ENCODE measurements at places on chromosomes 11 and 22.

DNA sequence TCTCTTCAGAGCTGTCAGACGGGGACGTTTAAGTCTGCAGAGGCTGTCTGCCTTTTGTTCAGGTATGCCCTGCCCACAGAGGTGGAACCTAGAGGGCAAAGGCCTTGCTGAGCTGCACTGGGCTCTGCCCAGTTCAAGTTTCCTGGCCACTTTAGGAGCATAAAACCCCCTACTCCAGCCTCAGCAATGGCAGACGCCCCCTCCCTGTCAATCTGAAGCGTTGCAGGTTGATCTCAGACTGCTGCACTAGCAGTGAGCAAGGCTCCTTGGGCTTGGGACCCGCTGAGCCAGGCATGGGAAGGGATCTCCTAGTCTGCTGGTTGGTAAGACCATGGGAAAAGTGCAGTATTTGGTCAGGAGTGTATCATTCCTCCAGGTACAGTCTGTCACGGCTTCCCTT is 66.6 kb upstream of the TP53I11 start:
- no peak for DNase-seq

GRCh38 chr22:50691521-50691920 is 18.9 kb downstream of the SHANK3 start:
- no peak for DNase-seq

- DNase-seq = no peak
These were observed 13.9 kb upstream of the TH start for GRCh38 chr11:2185324-2186085.

DNA sequence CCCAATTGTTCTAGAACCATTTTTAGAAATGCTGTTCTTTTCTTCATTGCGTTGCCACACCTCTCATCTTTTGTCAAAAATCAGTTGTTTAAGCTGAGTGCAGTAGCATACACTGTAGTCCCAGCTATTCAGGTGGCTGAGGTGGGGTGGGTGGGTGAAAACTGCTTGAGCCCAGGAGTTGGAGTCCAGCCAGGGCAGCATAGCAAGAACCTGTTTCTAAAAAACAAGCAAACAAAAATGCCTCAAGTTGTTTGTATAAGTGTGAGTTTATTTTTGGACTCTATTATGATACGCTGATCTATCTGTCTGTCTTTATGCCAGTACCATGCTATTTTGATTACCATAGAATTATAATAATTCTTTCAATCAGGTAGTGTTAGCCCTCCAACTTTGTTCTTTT is 62.5 kb upstream of the RRM1 start:
- DNase-seq = no peak

DNA sequence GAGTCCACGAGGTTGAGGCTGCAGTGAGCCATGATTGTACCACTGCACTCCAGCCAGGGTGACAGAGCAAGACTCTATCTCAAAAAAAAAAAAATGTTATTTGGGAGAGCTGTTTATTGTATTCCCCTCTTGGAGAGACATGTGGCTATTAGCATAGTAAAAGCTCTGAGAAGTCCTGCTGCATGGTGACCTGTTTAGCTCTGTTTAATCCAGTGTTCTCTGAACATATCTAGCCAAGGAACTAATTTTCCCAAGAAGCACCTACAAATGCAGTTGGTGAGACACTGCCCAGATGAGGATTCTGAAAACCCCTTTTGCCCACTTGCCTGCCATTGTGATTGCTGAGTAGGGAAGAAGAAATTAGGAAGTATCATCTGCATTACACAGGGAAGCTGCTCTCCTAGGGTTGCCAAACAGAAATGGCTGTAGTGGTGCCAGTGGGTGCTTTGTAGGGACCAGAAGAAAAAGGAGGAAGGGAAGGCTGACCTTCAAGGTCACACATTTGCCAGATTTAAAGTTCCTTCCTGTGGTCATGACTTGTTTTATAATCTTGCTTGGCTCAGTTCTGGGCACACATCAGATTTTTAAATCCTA is 15.7 kb downstream of the TIMP3 start:
- no peak for DNase-seq
